Stimulated activated CD4-positive, alpha-beta T cell treated with anti-CD3 and anti-CD28 coated beads, Interleukin-1b, Interleukin-23, amount 100 ng/mL, for 1 hour (primary cell): ENCODE measurements at places on chromosomes 6 and 20.

DNA sequence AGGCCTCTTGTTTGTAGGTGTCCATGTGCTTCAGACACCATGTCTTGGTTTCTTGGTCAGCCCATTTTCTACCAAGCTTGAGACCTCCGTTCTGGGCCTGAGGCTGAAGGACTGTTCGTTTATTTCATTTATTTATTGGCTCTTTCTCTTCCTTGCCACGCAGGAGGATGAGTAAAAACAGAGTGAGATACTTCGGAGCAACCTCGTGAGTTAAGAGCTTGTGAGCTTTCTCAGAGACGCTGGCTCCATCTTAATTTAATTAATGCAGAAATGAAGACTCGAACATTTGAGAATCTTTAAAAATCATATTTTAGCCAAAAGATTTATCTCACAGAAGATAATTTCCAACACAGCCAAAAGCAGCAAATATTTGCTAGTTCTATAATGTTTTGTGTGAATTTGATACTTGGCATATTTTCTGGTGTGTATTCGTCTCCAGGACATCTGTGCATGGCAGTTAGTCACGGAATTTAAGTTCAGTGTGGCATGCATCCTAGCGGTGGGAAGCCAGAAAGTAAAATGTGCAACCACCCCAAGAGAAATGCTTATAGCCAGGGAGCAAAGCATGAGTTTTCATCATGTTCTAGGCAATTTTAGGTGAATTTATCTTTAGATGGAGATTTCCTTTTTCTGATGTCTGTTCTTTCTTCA, 76.0 kb downstream of the THBS2 start:
- DNase-seq, result no peak

GRCh38 chr6:170057034-170057734, 233.7 kb downstream of the DLL1 start:
- DNase-seq, result no peak

DNA sequence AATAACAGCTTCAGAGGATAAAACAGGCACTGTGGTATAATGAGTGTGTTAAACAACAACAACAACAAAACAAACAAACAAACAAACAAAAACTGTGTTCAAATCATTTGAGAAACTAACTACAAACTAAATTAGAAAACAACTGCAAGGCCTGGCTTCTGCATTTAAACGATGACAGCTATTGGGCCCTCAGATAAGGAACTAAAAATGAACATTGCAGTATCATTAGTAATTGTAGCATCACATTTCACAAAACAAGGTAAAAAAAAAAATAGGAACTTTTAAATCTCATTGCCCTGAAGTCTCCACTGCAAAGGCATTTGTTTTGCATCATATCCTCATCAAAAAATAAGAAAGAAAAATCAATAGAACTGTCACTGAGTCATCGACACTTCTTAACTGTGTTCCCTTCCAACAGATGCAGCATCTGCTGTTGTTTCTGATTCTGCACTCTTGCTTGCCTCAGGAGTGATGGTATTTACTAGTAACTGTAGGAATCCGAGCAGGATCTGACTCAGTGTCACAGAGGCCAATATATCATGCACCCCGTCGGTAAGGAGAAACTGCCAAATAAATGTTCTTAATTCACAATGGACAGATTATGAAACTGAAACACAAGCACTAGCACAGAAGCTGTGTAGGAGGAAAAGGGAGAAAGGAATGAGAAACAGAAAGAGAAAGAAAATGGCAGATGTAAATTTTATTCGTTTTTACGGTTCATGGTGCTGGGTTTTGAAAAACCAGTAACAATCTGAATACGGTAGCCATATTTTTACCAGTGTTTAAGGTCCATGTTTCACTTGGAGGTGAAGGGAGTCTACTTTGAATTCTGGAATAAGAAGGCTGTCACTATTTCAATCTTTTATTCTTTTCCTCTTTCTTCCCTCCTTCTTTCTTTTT, 365.7 kb upstream of the EPHA7 start:
- no peak for DNase-seq

DNA sequence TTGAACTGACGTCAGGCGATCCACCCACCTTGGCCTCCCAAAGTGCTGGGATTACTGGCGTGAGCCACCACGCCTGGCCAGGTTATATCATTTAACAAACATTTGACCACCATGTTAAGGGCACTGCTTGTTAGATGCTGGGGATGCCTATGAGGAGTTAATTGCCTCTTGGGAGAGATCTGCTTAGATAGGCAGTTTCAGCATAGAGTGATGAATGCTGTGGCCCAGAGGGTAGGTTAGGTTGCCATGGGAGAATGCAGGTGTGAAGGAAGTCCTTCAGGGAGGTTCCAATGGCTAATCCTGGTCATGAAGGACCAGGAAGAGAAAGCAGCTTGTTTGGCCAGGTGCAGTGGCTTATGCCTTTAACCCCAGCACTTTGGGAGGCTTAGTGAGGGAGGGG, 17.0 kb downstream of the PHF20 start:
- DNase-seq, result no peak

DNA sequence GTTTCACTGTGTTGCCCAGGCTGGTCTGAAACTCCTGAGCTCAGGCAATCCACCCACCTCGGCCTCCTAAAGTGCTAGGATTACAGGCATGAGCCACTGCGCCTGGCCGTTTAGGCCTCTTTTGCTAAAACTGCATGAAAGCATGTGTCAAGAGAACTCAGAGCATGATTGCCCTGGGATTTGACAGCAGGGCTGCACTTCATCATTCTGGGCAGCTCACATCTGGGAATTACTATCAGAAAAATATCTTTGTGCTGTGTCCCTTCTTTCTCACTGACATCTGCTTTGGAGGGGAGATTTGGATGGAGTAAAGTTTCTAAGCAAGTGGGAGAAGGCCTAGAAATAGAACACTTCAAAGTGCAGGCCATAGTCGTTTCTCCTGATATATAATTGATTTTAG, 59.6 kb upstream of the EIF2S2 start:
- no peak for DNase-seq

DNA sequence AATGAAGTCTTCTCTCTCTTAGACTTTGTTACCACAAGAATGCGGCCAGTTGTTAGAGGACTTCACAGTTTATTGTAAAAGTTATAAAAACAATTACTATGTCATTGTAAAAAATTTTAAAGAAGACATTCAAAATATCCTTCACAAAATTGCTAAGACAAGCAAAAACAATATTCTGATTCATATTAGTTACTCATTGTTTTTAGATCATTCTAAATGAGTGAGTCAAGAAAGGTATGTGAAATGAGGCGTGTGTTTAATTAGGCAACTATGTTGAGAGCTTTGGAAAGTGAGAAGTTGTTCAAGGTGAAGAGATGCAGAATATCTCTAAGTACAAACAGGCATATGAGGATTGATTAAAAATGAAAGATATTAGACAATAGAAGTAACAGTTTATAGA, 875.3 kb downstream of the EYS start:
- DNase-seq, result no peak
